ENCODE measurements at places on chromosomes 6 and 20.

- DNase-seq = no peak
Observed at GRCh38 chr6:133855991-133856370, 32.9 kb upstream of the TCF21 start.

DNA sequence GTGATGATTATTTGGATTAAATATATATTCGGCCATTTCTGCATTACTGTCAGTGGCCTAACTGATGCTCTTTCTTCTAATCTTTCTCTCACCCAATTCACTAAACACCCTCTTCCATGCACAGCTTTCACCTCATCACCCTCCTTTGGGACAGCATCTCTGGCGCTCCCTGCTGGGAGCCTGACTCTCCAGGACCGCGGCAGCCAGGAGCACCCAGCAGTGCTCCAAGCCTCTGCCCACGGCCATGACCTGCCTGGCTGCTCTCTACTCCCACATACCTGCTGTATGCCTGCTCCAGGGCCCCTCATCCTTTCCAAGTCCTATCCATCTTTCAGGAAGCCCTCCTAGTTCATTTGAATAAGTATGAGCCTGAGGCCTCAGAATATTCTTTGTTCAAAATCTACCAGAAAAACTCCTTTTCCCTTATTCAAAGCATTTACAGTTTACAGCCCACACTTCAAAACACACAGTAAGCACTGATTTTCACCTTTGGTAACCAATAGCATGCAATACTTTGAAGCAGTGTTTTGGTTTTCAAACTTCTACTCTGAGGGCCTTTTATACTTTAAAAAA, 15.2 kb downstream of the CTCFL start:
- peak; percentile 43 for DNase-seq

GRCh38 chr20:63895202-63895951, 451 bp downstream of the DNAJC5 start:
- DNase-seq = no peak

DNA sequence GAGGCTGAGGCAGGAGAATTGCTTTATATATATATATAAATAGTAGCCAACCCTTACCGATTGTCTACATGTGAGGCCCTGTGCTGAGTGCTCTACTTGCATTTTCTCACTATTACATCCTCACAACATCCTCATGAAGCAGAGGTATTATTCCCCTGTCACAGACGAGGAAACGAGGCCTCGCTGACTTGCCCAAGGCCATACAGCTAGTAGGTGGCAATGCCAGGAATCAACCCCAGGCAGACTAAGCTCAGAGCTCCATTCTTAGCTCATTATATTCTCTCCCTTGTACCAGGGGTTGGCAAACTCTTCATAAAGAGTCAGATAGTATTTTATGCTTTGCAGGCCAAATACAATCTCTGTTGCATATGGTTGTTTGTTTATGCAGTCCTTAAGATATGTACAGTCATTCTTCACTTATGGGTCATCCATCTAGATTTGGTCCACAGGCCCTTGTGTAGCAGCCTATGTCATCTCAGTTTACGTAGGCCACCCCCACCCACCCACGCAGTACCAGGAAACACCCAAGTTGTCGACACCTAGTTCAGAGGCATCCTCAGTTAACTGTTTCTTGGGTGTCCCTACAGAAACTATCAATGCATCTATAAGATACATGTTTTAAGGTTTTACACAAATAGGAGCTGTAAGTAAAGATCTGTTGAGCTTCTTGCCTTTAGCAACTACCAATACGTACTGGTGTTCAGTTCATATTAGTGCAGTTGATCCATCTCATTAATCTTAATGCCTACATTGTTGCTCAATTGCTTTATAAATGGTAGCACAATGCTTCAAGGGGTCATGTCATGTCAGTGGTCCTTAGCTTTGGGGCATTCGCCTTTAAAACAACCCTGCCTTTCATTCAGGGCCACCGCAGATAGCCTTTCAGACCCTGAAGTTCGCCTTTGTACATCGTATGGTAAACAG, 3.0 kb downstream of the CASS4 start:
- peak; percentile 84 for DNase-seq

- DNase-seq = no peak
Observed at GRCh38 chr6:38495518-38495917, 144.2 kb downstream of the BTBD9 start.

GRCh38 chr20:15919118-15919517, 654.1 kb downstream of the KIF16B start:
- DNase-seq = no peak

All from EL (cell line).